ENCODE measurements at places on chromosomes 4 and X.

GRCh38 chr4:24657768-24658617 lies 73.6 kb upstream of the DHX15 start:
- peaks cover 3% of the 10 kb centered on the region for H3K36me3 ChIP-seq
- no peak for DNase-seq
- peaks cover 2% of the 10 kb centered on the region for H3K4me1 ChIP-seq
- peaks cover 27% of the 10 kb centered on the region for H3K27me3 ChIP-seq
- no peak overlapping the region for H3K27ac ChIP-seq
- H3K4me3 ChIP-seq, result no peak overlapping the region

- H3K4me1 ChIP-seq, result no peaks in the 10 kb centered on the region
- no peak for DNase-seq
These were observed 30.6 kb upstream of the CTSO start for GRCh38 chr4:155984106-155984797.

DNA sequence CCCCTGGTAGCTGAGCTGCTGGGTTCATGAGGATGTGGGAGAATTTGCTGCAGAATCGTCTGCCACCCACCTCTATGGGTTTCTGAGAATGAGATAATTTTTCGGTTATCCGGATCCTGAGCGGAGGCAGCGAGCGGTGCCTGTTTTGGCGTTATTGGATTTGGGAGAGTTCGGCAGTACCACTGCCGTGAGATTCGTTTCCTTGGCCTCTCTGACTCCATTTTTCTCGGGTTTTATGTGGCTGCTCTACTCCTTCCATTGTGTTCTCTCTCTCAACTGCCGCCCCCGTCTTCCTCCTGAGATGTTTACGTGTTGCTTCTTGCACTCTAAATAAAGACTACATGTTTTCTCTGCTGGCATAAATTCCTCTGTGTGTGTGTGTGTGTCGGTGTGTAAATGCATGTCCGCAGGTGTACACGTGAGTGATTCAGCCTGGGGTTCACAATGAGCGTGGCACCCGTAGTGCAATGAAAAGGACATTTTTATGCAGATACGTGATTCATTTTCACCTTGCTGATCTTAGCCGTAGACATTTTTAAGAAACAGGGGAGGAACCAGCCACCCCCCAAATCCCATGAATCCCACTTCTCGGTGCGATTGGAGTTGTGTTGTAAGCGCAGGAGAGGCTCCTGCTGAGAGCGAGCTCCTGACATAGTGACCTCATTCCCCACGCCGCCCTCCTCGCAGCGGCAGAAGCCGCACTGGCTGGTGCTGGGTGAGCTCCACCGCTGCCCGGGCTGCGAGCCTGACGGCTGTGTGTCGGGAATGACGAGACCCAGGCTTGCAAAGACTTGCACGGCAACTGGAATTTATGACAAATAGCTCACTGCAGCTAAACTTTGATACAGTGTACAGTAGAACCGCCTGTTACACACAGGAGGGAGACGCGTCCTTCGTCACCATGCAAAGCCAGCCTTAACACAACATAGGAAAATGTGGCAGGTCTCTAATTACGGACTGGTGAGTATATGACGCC lies 82.2 kb downstream of the STOX2 start:
- H3K36me3 ChIP-seq, result no peaks in the 10 kb centered on the region
- no peak for DNase-seq
- no peak overlapping the region for H3K27ac ChIP-seq
- H3K4me1 ChIP-seq, result no peaks in the 10 kb centered on the region
- H3K27me3 ChIP-seq, result peaks cover 36% of the 10 kb centered on the region

DNA sequence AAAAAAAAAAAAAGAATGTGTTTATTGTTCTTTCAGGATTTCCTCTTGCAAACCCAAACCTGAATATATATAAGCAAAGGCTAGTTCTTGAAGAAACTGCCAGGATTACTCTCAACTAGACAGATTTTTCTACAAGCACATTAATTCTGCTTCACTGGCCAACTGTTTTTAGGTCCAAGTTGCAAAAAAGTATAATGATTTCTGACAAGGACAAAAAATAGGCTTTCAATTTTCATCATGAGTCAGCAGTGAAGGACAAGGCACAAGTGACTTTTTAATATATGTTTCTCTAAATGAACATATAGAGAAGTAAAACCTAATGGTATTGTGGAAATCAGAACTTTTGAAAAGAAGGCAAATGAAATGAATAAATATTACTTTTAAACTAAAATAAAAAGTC lies 73.7 kb downstream of the ELOVL6 start:
- no peaks in the 10 kb centered on the region for H3K36me3 ChIP-seq
- H3K4me1 ChIP-seq, result no peaks in the 10 kb centered on the region
- no peak overlapping the region for H3K27ac ChIP-seq
- DNase-seq, result no peak
- no peak overlapping the region for H3K4me3 ChIP-seq

GRCh38 chr4:6420972-6421371 lies 51.4 kb downstream of the PPP2R2C start:
- no peak for DNase-seq
- H3K4me1 ChIP-seq, result peaks cover 13% of the 10 kb centered on the region
- H3K27ac ChIP-seq, result no peak overlapping the region

DNA sequence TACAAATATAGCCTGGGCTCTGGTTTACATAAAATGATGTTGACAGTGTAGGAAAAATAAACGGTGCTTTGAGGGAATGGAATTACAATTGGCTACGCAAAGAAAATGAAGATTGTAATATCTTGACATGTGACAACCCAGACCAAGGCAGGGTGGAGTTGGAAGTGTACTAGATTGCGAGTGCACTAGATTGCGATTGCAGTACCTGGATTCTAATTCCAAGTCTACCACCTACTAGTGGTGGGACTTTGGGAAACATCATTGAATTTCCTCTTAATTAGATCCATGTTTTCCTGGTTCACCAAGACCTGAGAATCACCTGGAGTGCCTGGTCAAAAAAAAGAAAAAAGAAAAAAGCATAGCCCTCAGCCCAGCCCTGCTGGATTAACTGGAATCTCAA lies 18.6 kb downstream of the EGF start:
- peaks cover 18% of the 10 kb centered on the region for H3K27me3 ChIP-seq
- H3K4me1 ChIP-seq, result peaks cover 2% of the 10 kb centered on the region
- no peak overlapping the region for H3K4me3 ChIP-seq
- no peaks in the 10 kb centered on the region for H3K36me3 ChIP-seq

GRCh38 chr4:6313216-6313615 lies 43.6 kb downstream of the WFS1 start:
- H3K27ac ChIP-seq, result no peak overlapping the region
- peaks cover 2% of the 10 kb centered on the region for H3K4me1 ChIP-seq
- peaks cover 90% of the 10 kb centered on the region for H3K27me3 ChIP-seq
- peaks cover 6% of the 10 kb centered on the region for H3K36me3 ChIP-seq
- no peak for DNase-seq

DNA sequence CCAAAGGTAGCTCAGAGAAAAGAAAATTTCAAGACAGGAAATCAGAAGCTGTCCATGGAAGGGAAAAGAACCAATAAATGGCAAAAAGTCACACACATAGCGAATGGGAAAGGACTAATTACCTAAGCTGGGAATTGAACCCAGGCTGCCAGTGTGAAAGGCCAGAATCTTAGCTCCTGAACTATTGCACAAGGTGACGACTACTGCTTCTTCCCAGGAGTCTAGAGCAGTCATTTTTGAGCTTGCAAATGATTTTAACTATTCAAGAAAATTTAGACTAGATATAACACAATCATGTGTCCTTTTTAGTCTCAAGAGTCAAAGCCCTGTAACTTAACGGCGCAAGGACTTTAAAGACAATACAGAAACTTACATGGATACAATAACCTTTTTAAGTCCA lies 34.1 kb upstream of the ZNF81 start:
- H3K27me3 ChIP-seq, result peaks cover 5% of the 10 kb centered on the region
- no peaks in the 10 kb centered on the region for H3K4me1 ChIP-seq
- H3K36me3 ChIP-seq, result no peaks in the 10 kb centered on the region
- no peak for DNase-seq

GRCh38 chrX:132217203-132218073 lies 1.8 kb downstream of the RAP2C start:
- H3K27ac ChIP-seq, result peak overlapping the region; percentile 93
- H3K36me3 ChIP-seq, result peaks cover 39% of the 10 kb centered on the region
- peaks cover 28% of the 10 kb centered on the region for H3K4me1 ChIP-seq
- H3K27me3 ChIP-seq, result no peaks in the 10 kb centered on the region

GRCh38 chrX:455673-456072 lies 69.0 kb upstream of the PPP2R3B start:
- no peak for DNase-seq
- H3K27me3 ChIP-seq, result peaks cover 10% of the 10 kb centered on the region
- no peaks in the 10 kb centered on the region for H3K36me3 ChIP-seq
- no peak overlapping the region for H3K4me3 ChIP-seq
- H3K4me1 ChIP-seq, result no peaks in the 10 kb centered on the region

GRCh38 chr4:30847167-30847566 lies 127.0 kb downstream of the PCDH7 start:
- no peak overlapping the region for H3K27ac ChIP-seq
- H3K4me1 ChIP-seq, result no peaks in the 10 kb centered on the region
- no peak overlapping the region for H3K4me3 ChIP-seq
- no peaks in the 10 kb centered on the region for H3K27me3 ChIP-seq
- H3K36me3 ChIP-seq, result no peaks in the 10 kb centered on the region
- no peak for DNase-seq

- H3K4me1 ChIP-seq, result no peaks in the 10 kb centered on the region
- no peak for DNase-seq
- no peaks in the 10 kb centered on the region for H3K27me3 ChIP-seq
- H3K36me3 ChIP-seq, result no peaks in the 10 kb centered on the region
- no peak overlapping the region for H3K27ac ChIP-seq
- H3K4me3 ChIP-seq, result no peak overlapping the region
These were observed 114.0 kb downstream of the PCDH10 start for GRCh38 chr4:133263104-133263503.

GRCh38 chr4:65670331-65671031 lies at the start of gene EPHA5:
Gene EPHA5, minus strand, starts transcription at chr4:65670489. Its CDS starts 747 bp downstream, at chr4:65669742.
- H3K27ac ChIP-seq, result no peak within 1 kb of the TSS
- peaks cover 10% of the 10 kb centered on the region for H3K27me3 ChIP-seq
- H3K4me3 ChIP-seq, result no peak within 1 kb of the TSS
- no peaks in the 10 kb centered on the region for H3K36me3 ChIP-seq
- DNase-seq, result no peak

GRCh38 chrX:116172976-116173375 lies 2.4 kb downstream of the AGTR2 start:
- H3K4me1 ChIP-seq, result no peaks in the 10 kb centered on the region
- H3K27me3 ChIP-seq, result no peaks in the 10 kb centered on the region
- no peak overlapping the region for H3K4me3 ChIP-seq
- H3K36me3 ChIP-seq, result no peaks in the 10 kb centered on the region

GRCh38 chr4:30962939-30963338 lies 242.8 kb downstream of the PCDH7 start:
- no peak overlapping the region for H3K27ac ChIP-seq
- H3K4me3 ChIP-seq, result no peak overlapping the region
- no peak for DNase-seq
- H3K27me3 ChIP-seq, result no peaks in the 10 kb centered on the region

GRCh38 chr4:182538031-182538430 lies 294.8 kb downstream of the TENM3 start:
- H3K27ac ChIP-seq, result no peak overlapping the region
- H3K4me1 ChIP-seq, result no peaks in the 10 kb centered on the region
- no peak overlapping the region for H3K4me3 ChIP-seq
- H3K36me3 ChIP-seq, result no peaks in the 10 kb centered on the region
- H3K27me3 ChIP-seq, result no peaks in the 10 kb centered on the region
- DNase-seq, result no peak

DNA sequence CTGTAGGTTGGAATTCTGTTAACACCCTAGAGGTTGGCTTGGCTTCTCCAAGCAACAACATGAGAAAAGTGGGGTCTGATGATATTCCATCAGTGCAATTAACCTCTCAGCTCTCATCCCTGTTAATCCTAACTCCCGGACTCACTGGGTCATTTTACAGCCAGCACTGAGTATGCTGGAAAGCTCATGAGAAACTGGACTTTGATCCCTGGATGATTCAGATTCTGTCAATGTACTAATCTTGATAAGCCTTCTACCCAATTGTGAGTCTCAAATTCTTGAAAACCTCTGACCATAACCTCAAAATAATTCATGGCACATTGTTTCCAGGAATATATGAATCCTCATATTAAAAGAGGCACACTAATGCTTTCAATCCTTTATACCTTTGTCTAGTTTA lies 244.3 kb upstream of the DCAF8L1 start:
- DNase-seq, result no peak
- no peaks in the 10 kb centered on the region for H3K4me1 ChIP-seq
- H3K4me3 ChIP-seq, result no peak overlapping the region
- H3K27ac ChIP-seq, result no peak overlapping the region
- no peaks in the 10 kb centered on the region for H3K36me3 ChIP-seq

Measured in effector memory CD8-positive, alpha-beta T cell (primary cell).